ENCODE measurements at places on chromosomes 4 and X.

DNA sequence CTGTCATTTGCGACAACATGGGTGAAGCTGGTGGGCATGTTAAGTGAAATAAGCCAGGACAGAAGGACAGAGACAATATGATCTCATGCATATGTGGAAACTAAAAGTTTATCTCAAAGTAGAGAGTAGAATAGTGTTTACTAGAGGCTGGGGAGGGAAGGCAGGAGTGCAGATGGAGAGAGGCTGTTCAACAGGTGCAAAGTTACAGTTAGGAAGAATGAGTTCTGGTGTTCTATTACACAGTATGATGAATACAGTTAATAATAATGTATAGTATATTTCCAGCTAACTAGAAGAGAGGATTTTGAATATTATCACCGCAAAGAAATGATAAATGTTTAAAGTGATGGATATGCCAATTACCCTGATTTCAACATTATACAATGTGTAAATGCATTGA is 69.8 kb downstream of the FBXL5 start:
- DNase-seq: no peak

GRCh38 chr4:150725957-150726523 is 144.1 kb downstream of the MAB21L2 start:
- DNase-seq: no peak

DNA sequence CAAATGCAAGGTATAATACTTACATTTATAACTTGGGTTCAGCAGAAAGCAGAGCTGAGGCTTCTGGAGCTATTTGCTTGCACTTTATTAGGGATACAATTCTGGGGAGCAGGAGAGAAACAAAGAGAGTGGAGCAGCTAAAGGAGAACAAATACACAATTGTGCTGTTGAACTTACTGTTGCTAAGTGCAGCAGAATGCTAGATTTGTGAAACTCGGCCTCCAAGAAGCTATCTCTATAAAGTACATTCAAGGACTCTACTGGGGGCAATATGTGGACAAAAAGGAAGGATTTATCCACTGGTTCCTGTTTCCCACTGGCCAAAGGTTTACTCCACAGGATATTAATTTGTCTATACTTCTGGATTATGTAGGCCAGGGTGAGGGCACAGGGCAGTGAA is 86.8 kb downstream of the PPP1R2C start:
- no peak for DNase-seq

GRCh38 chr4:187908731-187909130 is 86.8 kb upstream of the ZFP42 start:
- DNase-seq: no peak

DNA sequence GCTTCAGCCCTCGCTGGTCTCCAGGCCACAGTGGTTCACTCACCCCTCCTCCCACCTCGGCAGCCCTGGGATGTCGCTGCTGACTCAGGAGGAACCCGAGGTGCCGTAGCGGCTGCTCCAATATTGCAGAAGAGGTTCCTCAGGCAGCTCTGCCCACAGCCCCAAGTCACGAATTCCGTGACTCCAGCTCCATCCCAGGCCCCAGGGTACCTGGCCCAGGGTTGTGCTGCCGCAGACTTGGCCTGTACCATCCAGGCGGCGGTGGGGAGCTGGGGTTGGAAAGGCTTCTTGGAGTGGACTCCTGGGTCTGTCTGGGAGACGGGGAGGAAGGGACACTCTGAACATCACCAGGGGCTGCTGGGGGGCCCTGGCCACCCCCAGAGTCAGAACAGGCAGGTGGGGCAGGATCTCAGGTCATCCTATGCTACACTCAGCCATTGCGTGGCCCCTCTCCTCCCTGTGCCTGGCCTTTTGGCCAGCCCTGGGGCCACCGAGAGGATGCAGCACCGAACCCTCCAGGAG is 728 bp upstream of the HGFAC start:
- DNase-seq: no peak

- no peak for DNase-seq
Measured at GRCh38 chr4:108483079-108483478, 137.3 kb upstream of the RPL34 start.

- DNase-seq: no peak
Measured at GRCh38 chrX:30576881-30577280, 685 bp downstream of the TASL start.

DNA sequence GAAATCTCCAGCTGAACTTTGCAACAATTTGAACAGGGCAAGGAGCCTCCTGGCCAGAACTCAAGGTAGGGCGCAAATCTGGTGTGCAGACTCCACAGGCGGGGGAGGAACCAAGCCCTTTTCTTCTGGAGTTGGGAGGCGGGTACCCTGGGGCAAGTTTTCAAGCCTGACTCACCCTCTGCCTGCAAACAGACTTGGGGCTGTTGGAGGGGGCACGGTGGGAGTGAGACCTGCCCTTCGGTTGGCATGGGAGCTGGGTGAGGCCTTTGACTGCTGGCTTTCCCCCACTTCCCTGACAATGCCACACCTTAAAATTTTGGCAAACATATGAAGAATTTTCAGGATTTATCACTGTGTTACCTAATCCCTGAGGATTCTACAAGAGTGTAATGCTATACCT is 709.8 kb upstream of the DIAPH2 start:
- DNase-seq: no peak

Data from HCT116 (cell line).